ENCODE measurements at places on chromosomes 3 and 15.

GRCh38 chr15:65365229-65365628, 12.6 kb downstream of the IGDCC3 start:
- no peak for DNase-seq

GRCh38 chr3:187223799-187224198, 26.5 kb downstream of the RTP1 start:
- no peak for DNase-seq

- no peak for DNase-seq
Measured at GRCh38 chr3:154851644-154852043, 228.5 kb upstream of the MME start.

GRCh38 chr3:37601832-37602231, 259.8 kb upstream of the CTDSPL start:
- DNase-seq = no peak

DNA sequence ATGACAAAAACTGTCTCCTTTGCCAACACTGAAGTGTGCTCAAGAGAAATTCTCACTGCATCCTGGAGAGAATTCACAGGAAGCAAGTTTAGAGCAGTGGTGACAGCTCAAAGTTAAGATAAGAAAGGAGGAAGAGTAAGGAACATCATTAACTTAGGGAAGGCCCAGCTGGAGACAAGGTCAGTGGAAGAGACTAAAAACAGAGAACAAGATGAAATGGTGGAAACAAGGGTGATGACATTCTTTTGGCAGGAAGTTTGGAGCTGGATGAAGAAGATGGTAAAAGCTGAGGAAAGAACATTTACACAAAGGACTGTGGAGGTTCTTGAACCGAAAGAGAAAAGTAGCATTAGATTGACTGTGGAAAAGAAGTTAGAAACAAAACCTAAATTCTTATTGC, 6.7 kb upstream of the SUCLG2 start:
- no peak for DNase-seq

GRCh38 chr3:163919154-163919553, 1159.1 kb downstream of the SI start:
- DNase-seq = no peak

GRCh38 chr3:39347586-39347876, 18.0 kb downstream of the CCR8 start:
- DNase-seq = no peak

- DNase-seq = no peak
Measured at GRCh38 chr3:100975714-100976113, 17.5 kb downstream of the ABI3BP start.

GRCh38 chr3:71707595-71707994, 17.6 kb downstream of the EIF4E3 start:
- DNase-seq = no peak

GRCh38 chr3:133169331-133170068, 131.3 kb downstream of the TMEM108 start:
- no peak for DNase-seq

DNA sequence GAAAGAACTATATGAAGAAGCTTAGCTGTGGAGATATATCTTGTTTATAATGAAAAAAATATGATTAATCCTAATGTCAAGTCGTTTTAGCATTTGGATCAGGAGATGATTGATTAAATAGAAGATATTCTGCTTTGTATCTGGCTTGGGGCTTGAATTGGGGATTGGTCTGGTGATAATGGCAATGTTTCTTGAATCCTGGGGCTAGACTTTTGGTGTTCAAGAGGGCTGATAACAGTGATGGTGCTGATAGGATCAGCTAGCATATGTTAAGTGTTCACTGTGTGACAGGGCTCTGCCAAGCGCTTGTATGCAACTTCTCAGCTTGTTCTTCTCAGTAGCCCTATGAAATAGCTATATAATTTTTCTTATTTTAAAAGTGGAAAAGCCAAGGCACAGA, 20.2 kb downstream of the CNOT10 start:
- DNase-seq = no peak

- no peak for DNase-seq
Measured at GRCh38 chr3:1019157-1019556, 73.7 kb upstream of the CNTN6 start.

DNA sequence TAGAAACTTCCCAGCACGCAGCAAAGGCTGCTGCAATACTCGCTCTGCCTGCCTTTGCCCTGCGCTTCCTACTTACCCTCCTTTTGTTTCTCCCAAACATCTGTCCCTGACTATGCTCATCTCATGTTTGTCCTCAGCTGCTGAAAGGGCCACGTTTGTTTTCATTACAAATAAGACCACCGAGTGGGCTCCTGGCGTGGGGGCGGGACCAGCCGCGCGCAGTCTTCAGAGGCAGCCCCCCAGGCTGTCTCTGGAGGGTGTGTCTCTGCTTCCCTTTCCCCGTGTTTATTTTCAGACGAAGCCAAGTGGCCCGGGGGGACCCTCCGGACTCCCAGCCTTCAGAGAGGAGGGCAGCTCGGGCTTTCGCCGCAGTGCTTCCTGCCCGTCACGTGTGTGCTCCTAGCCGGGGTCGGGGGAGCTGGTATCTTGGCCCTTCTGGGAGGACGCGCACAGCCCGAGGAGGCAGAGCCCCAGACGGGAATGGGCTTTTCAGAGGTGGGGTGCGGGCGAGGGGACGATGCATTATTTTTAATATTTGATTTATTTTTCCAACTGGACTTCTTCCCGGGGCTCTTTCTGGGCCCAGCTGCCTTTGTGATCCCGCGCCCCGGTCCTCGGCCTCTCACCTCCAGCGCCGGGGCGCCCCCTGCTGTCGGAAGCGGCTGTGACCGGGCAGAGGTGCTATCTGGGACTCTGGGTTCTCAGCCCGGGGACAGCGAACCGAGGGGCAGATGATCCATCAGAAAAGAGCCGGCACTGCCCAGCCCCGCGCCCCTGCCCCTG, 70.0 kb upstream of the CGNL1 start:
- DNase-seq = peak; percentile 92

DNA sequence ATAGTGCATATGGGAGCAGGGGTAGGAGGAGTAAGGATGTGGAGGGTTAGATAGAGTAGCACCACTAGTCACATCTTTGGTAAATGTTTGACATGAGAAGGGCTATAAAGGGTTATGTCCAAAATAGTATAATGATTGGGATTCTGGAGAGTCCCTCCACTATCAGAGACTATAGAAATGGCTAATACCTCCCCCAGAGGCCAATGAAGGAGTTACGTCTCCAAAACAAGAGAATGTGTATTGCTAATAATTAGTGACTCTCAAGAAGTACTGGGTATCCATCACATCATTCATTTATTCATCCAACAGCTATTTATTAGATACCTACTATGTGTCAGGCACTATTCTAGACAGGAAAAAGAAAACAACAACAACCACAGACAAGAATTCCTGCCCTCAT, 203.7 kb upstream of the UMPS start:
- DNase-seq = no peak

DNA sequence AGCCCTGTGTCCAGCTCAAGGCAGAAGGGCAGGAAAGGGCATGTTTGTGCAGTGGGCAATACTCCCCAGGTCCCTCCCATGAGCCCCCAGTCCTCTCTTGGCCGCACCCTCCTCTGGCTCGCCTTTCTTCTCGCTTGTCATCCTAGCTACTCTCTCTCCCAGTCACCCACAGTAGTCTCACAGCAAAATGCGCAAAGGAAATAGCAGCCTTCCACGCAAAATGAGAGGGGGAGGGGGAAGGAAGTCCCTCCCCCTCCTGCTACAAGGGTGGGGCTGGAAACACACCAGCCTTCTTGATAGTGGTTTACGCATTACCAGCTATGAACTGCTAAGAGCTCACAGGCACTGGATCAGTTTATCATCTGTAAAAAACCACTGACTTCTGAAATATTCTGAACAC, 83.8 kb downstream of the GADL1 start:
- no peak for DNase-seq

- DNase-seq = no peak
Measured at GRCh38 chr15:81223346-81223971, 26.8 kb downstream of the IL16 start.

- DNase-seq = no peak
Measured at GRCh38 chr3:167657684-167658225, 4.0 kb upstream of the WDR49 start.

- no peak for DNase-seq
Measured at GRCh38 chr15:77039217-77039533, 31.7 kb downstream of the TSPAN3 start.

DNA sequence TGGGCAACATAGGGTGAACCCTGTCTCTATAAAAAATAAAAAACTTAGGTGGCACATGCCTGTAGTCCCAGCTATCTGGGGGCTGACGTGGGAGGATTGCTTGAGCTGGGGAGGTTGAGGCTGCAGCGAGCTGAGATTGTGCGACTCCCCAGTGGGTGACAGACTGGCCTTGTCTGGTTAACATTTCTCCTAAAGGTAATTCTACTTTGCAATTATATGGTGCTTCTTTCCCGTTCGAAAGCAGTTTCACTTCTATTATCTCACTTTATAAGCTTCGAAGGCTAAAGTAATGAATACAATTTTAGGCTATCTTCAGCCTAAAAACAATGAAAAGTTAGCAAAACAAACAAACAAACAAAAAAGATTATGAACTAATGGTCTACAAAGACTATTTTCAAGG, 35.3 kb downstream of the COMMD2 start:
- no peak for DNase-seq

DNA sequence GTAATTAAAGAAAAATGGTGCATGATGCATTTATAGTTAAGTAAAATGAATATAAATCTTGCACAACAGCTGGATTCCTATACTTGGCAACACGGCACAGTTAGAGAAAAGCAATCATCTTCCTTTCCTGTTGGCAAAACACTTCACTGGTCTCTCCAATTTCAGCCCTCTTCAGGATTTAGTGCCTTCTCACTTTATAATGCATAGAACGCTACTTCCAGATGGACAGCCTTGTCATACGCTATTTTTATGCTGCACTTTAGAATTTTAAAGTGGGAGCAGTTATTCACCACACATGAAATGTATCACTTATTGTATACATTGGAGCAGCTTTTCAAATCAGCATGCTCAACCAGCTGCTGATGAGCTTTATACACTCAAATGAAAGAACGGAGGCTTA, 194.4 kb upstream of the GBE1 start:
- DNase-seq = no peak

DNA sequence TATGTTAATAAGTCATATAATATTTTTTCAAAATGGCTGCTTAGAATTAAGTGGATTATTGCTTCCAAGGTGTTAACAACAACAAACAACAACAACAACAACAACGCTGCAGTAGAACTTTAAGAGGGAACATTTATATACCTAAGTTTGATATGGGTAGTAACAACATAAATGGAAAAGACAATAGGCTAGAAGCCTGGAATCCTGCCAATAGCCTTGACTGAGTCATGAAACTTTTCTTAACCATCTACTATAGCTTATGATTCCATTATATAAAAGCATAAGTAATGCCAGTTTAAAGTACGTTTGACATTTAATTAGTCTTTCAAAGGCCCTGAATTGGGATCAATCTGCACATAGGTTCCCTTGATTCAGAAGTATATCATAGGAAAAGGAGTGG, 31.2 kb downstream of the SATB1 start:
- DNase-seq = no peak

DNA sequence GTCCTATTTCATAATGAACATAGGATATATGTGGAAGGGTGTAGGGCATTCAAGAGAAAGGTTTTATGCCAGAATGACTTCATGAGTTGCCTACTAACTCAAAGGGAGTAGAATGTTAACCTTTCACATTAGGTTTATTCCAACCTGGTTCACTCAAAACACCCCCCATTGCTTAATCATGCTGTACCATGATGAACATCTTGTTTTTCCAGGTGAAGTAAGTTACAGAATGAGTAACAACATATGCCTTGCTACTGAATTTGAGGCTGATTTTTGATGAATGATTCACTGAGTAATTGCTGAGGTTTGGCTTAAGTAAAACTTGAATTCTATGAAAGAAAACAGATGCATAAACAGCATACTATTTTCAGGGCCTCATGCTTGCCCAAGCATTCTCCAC, 5.9 kb upstream of the CLDN16 start:
- DNase-seq = no peak

- no peak for DNase-seq
Measured at GRCh38 chr15:40944510-40945296, 8.6 kb upstream of the CHAC1 start.

DNA sequence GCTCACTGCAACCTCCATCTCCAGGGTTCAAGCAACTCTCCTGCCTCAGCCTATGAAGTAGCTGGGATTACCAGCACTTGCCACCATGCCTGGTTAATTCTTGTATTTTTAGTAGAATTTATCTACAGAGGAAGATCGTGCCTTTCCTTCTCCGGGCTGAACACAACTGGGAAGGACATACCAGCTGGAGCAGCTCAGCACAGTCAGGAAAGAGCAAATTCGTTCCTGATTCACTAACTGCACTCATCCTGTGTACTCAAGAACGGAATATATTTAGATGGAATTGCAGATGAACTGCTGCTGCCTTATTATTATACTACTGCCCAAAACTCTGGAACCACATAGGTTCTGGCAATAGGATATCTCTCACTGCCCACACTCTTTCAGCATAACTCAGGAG, 27.1 kb upstream of the P4HTM start:
- no peak for DNase-seq

GRCh38 chr15:47415539-47415971, 301.8 kb upstream of the SEMA6D start:
- DNase-seq = no peak

DNA sequence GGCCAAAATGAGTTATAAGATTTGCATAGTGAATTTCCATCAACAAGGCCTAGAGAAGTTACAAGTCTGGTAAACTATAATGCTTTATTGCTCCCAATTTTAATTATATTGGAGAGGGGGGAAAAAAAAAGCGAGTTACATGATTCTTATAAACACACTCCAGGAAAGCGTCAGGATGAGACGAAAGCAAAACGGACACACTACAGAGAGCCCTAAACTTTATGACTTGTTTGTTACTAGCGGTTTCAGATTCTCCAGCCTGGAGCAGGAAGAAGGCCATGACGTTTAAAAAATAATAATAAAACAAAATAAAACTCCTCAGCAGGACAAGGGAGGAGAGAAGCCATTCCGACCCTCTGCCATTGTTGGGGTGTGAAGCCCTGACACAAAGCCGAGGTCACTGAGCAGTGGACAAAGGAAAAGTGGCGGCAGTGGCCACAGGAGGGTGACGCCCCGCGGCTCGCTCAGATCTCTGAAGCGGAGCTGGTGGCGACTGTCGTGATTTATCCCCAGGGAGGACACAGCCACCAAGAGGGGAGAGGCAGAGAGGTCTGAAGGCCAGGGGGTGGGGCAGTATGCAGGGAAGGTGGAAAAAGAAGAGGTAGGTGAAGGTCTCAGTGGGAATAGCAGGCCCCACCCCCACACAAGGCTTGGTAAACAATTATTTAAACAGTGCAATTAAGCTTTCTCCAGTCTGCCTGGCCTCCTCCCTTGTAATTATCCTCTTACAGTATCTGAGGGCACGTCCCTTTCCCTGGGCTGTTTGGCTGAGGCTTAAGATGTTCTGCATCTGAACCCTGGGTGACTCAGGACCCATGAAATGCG, 45.3 kb downstream of the ADAMTS9 start:
- DNase-seq = no peak

- no peak for DNase-seq
Measured at GRCh38 chr3:107953722-107954121, 137.1 kb downstream of the CD47 start.

DNA sequence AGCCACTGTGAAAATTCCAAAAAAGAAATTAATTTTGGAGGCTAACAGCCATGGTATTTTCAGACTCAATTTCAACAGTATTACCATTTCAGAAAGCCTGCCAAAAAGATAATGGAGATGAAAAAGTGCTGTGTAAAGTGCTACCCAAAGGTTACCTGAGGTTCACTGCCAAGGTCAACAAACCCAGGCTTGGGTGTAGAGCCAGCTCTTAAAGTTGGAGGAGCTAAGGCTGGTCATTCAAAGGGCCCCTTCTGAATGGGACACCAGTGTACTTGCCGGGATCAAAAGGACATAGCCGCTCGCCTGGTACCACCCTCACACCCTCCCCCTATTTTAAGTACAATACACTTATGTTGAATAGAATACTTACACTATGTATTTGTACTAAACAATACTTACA, 64.5 kb downstream of the ETV5 start:
- DNase-seq = no peak
